Transverse colon (tissue), 4 donors: ENCODE measurements at places on chromosomes 2 and 18. TPM values are rescaled to one million over a fixed set of nuclear protein-coding genes. Genes with fewer than 3 reads are reported as not detected.

Gene NOL4
- not detected for total RNA-seq

- DNase-seq: no peak
Measured at GRCh38 chr18:54983041-54983686, 23.9 kb upstream of the CCDC68 start.

Gene XIRP2
- total RNA-seq: not detected

DNA sequence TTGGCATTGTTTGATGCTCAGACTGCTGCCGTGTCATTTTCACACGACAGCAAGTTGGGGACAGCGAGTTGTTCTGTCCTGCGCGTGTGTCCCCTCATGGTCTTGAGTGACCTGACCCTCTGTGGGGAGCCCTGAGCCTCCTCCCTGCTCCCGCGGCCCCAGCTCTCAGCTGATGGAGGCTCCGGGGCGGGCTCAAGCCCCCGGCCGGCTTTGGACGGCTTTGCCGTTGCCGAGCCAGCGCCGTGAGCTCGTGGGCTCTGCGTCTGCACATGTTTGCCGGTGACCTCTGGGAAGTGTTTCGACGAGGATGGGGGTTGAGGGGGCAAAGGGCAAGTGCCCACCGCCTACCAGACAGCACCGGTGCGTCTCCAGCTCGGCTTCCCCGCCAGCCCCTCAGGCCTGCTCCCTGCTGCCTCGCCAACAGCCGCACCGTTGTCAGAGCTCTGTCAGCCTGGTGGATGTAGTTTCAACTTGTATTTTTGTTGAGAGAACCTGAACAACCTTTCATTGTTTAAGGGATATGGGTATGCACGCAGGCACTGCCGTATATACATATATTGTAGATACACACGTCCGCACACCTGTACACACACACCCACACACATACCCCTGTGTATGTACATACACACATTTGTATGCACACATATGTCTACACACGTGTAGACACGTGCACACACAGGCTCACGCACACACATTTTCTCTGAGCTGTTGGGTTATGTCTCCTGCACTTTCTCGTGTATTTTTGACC lies 13.7 kb downstream of the PDCD1 start:
- DNase-seq: no peak

DNA sequence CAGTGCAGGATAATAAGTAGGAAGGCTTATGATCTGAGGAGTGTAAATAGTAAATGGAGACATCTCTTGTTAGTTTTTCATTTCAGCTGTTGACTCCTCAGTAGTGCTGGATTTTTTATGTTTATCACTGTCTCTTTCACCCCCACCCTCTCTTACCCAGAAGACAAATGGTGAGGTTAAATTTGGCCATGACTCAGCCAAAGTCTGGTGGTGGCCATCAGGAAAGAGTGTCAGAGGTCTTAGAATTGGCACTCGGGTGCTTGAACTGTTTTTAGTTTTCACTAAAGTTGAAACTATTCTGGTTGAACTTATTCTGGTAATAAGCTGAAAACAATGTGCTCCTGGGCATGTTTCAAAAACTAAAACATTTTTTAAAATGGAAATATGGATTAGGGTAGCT lies 123.3 kb downstream of the FHOD3 start:
- no peak for DNase-seq

DNA sequence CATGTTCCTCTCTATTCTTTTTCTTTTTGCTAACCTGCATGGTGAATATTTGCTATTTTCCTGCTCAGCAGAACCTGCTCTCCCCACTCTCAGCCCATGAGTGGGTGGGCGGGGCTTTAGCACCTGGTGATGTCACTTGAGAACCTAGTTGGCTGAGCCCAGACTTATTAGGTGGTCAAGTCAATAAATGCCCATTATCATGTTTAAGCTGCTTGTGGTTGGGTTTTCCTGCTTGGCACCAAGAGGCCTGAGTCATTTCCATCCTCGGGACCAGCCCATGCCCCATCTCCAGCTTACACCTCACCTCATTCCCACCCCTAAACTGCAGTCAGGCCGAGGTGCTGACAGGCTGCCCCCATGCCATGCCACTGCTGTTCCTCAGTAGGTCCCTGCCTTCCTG lies 226.6 kb downstream of the ANKRD30B start:
- DNase-seq: no peak

Gene RGPD4
- not detected for total RNA-seq

- no peak for DNase-seq
Measured at GRCh38 chr2:210938228-210938627, 381.8 kb downstream of the CPS1 start.

- DNase-seq: no peak
Measured at GRCh38 chr2:240429872-240430491, 5.5 kb upstream of the GPC1 start.

Gene PDE1A
- total RNA-seq: 0.75 TPM

Gene REG3A
- not detected for total RNA-seq

DNA sequence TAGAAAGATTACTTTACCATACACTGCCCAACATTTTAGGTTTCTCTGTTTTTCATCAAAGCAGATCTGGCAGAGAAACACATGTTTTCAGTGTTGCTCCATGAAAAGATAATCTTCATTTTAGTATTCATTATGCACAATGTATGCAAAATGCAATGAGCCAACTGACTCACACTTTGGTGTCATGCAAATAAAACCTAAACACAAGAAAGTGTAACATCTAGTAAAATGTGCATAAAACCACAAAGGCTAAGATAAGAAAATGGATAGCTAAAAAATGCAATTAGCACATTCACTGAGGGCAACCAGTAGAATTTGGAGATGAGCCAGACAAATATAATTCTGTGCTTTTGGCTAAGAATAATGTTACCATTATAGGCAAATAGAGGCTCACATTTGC lies 203.5 kb upstream of the UBE2E3 start:
- DNase-seq: no peak

DNA sequence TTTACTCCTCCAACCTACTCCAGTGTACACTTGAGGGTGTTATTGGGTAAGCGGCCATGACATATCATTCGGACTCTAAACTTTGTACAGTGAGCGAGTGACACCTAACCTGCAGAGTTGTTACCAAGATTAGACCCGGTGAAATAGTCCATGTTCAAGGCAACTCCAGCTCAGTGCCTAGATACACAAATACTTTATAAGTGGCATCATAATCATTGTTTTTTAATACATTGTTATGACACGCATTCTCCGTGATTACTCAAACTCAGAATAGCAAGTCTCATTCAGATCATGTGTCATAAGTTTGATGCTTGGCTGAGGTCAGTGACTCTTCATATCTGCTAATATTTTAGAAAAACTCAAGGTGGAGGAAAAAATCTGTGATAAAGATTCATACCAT lies 597.8 kb downstream of the DCC start:
- no peak for DNase-seq

GRCh38 chr2:84840306-84840705 lies 40.6 kb downstream of the TRABD2A start:
- no peak for DNase-seq

Gene EVA1A
- not detected for total RNA-seq

DNA sequence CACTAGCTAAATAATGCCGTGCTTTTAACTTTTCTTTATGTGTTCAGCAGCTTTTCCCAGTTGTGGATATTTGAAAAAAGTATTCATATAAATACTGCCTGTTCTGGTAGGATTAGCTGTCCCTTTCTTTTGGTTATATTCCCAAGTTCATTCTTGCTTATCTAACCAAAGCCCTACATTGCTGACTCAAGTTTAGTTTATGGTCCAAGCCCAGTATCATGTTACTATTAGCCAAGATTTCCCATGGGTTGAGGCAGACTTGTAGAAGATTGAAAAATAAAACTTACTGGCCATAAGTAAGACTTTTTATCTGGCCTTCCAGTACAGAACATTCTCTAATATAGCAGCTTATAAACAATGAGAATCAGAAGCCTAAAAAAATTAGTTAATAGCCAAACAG lies 49.7 kb upstream of the NFE2L2 start:
- DNase-seq: no peak

DNA sequence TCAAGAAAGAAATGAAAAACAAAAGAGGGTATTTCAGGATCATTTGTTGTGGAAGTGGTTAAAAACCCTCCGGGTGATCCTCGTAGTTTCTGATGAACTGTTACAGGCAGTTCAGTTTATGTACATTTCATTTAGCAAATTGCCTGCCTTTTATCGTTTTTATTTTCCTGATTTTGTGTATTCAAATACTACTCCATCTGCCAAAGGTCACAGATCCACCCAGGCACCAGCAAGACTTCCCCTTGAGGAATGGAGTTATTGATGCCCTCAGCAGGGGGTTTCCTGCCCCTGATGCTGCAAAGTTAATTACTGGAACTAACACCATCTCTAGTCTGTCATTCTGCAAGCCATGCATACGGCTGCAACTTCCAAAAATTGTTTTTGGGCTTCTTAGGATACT lies 641.9 kb downstream of the SLC4A3 start:
- DNase-seq: no peak

DNA sequence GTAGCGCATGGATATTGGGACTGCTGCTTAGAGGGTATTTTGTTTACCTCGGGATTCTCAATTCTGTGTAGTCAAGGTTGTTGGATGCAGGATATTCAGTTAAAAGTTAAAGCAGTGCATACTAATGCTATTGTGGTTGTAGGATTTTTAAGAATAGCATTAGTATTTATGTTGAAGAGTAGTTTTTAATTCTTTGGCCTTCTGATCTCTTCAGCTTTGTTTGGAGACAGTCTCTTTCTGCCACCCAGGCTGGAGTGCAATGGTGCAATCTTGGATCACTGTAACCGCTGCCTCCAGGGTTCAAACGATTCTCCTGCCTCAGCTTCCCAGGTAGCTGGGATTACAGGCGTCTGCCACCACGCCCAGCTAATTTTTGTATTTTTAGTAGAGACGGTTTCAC lies 1.5 kb downstream of the RHBDD1 start:
- DNase-seq: no peak

Gene VSNL1
- not detected for total RNA-seq

Gene UGGT1
- 57.2 TPM for total RNA-seq

Gene OTOS
- total RNA-seq: not detected

Gene IL1R1
- 58.0 TPM for total RNA-seq

DNA sequence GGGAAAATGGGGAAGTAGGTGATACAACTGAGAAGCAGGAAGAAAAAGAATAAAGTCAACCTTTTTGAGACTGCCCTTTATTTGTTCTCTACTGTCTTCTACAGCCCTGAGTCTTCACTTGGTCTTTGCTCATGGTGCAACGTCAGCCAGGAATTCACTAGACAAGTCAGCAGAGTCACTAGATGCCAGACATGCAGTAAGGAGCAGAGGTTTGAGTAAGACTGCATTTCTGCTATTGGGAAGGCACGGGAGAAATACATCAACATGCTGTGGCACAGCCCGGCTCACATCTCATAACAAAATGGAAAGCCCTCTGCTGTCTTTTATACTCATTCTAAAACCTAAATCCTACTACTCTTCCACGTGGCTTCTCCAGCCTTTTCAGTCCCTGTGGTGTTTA lies 67.1 kb downstream of the PRELID3A start:
- no peak for DNase-seq

DNA sequence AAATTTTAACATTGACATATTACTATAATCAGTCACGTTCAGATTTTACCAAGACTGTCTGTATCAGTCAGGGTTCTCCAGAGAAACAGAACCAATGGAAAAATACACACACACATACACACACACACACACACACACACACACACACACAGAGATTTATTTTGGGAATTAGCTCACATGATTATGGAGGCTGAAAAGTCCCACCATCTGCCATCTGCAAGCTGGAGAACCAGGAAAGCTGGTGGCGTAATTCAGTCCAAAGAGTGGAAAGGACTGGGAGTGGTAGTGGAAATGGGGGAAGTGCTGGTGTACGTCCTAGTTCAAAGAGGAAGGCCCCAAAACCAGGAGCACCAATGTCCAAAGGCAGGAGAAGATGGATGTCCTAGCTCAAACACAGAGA lies 166.4 kb downstream of the AKAIN1 start:
- no peak for DNase-seq

Gene CEP68
- total RNA-seq: 11.6 TPM

Gene RAB17
- 54.8 TPM for total RNA-seq

Gene LRRC30
- total RNA-seq: not detected

Gene DNAJC5G
- not detected for total RNA-seq

GRCh38 chr2:36407413-36407812 lies 51.8 kb downstream of the CRIM1 start:
- DNase-seq: no peak

DNA sequence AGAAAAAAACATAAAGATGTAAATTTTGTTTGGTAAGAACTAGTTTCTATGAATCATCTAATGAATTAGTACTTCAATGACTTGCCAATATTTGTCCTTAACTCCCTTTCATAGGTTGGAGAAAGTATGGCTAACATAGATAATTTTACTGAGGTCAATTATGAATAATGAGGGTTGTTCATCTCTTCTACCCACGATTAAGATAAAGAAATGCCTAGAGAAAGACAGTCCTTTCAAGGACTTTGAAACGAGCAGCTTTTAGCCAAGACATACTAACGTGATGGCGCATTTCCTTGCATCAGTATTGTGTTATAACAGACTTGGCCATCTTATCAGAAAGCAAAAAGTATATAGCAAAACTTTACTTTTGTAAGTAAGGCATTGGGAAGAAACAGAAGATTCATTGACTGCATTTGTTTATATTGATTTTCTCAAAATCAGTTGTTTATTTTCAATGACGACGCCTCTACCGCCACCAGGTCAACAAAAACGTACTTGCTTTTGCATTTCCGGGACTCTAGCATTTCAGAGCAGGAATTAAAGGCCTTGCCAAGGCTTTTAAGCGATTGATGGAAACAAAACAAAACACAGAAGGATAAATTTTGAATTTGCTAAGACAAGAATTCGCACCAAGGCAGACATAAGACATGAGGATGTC lies 961 bp downstream of the RBM43 start:
- no peak for DNase-seq

Gene OSR1
- 15.7 TPM for total RNA-seq

DNA sequence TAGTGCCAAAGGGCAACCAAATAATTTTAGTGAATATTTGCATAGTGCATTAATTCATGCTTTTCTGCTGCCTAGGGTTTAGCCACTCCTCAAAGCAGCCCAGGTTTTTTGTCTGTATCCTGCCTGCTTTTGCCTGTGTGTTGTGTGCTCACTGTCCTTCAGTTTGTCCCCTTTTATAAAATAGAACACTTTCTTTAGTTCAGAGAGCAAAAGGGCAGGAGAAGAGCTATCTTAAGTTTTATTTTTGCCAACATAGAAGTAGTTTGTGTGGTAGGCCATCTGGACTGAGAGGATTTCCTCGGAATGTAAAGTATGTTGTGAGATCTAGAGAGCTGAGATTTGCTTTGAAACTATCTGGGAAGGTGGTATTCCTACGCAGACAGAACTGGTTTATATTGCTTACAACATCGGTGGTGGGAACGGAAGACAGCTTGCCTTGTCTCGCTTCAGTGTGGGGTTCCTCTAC lies 64.9 kb downstream of the EML4 start:
- DNase-seq: no peak

GRCh38 chr2:217964275-217965161 lies 38.3 kb downstream of the TNS1 start:
- no peak for DNase-seq

Gene LYPD6
- 12.3 TPM for total RNA-seq

Gene GNAL
- total RNA-seq: 2.9 TPM
